Fibroblast of skin of right biceps (primary cell): ENCODE measurements at places on chromosomes 13 and 19.

DNA sequence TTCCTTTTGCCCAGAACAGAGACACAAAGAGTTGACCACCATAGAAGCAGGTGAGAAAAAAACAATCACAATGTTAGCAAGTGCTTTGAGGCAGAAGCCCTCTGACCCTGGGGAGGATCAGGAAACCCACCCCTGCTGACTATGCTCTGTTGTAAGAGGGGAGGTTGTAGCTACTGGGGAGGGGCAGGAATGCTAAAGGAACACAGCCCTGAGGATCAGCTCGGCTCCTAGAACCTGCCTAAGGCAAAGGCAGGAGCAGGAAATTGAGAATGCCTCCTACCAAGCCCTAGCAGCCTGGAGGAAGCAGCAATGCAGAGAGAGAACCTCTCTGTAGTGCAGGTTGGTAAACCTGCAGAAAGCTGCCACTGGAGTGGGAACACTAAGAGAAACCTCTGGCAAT is 624.0 kb upstream of the KLF12 start:
- no peak for DNase-seq

- DNase-seq = peak; percentile 77
Observed at GRCh38 chr19:51097166-51097738, 11.0 kb downstream of the CTU1 start.

DNA sequence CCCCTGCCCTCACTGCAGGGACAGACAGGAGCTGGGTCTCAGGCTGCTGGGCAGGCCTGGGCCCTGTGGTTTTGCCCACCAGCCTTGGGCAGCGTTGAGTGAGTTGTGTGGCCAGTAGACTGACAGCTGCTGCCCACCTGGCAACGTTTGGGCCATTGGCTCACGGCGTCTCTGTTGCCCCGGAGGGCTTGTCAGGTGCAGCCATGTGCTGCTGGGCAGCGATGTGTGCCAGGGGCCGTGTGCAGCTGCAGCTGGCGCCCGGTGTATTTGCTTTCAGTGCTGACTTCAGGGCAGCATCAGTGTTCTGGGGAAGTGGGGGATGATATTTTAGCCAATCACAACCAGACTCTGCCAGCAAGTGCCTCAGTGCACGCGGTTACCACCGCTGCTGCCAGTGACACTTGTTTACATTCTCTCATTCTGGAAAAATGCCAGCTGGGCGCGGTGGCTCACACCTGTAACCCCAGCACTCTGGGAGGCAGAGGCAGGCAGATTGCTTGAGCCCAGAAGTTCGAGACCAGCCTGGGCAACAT is 10.6 kb downstream of the FZR1 start:
- no peak for DNase-seq

DNA sequence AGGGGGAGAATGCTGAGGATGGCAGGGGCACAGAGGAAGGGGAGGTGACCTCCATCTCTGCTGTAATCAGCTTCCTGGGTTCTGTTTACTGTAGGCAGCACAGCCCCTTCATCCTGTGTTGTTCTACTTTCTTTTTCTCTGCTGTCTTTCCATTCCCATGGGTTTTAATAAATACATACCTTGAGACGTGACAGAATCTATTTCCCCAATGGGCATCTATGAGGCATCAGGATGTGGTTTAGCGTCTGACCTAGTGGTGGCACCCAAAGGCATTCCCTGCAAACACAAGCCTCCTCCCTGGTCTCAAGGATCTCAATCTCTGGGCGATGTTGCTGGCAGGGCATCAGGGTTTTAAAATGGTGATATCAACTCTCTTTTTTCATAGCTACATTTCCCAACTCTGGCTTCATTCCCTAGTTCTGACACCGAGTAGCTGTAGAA is 60.8 kb downstream of the ALOX5AP start:
- DNase-seq = peak; percentile 65
